ENCODE measurements at places on chromosomes 2 and 18. TPM values are rescaled to one million over a fixed set of nuclear protein-coding genes. Genes with fewer than 3 reads are reported as not detected.

MYOM1 gene
- total RNA-seq = 15.8 TPM

CCDC74B gene
- total RNA-seq = 10.4 TPM

LIPG gene
- 8.0 TPM for total RNA-seq

RNF152 gene
- total RNA-seq = 42.2 TPM

TRIB2 gene
- 48.7 TPM for total RNA-seq

DNA sequence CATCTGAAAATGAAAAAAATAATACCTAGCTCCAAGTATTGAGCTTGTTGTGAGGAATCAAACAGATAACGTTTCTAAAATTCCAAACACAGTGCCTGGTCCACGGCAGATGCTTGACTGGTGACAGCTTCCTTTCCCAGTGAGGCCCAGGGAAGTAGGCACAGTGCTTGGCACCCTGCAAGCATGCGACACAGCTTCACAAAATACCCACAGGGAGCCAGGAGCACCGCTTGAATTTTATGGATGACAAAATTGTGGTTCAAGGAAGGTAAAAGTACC is 205.1 kb upstream of the TNP1 start:
- no peak for DNase-seq

DNA sequence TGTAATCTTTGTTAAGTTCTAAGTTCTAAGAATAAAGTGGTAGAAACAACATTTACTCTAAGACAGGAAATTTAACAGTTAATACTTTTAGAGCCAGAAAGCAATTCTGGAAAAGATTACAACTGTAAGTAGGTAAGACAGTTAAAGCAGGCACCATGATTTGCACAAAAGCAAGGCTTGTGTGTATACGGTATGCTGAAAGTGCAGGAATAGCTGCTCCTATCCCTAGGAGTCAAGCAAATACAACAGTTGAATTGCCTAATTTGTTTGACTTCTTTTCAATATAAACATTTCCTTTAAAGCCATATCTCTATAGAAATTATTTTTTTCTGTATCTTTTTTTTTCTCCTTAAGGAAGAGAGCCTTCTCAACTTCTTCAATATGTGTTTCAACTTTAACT is 116.4 kb downstream of the KCNJ3 start:
- DNase-seq = no peak

GRCh38 chr2:60505240-60505879 is 48.1 kb downstream of the BCL11A start:
- DNase-seq = no peak

- no peak for DNase-seq
Observed at GRCh38 chr2:7479603-7480002, 562.4 kb downstream of the RNF144A start.

GRCh38 chr2:112474844-112475486 is 7.0 kb upstream of the TTL start:
- no peak for DNase-seq
